Endothelial cell of umbilical vein (primary cell): ENCODE measurements at places on chromosomes 13 and 19. TPM values are rescaled to one million over a fixed set of nuclear protein-coding genes. Genes with fewer than 3 reads are reported as not detected.

NPHS1 gene
- not detected in 2 replicates for total RNA-seq

ALOX5AP gene
- 0.60 TPM in 1 of 2 replicates, not detected in the other for total RNA-seq

LYL1 gene
- total RNA-seq = 74.4 and 91.5 TPM in 2 replicates

IGFL2 gene
- total RNA-seq = not detected in 2 replicates

PGLYRP1 gene
- total RNA-seq = not detected in 2 replicates

KCNC3 gene
- 0.76 and 0.91 TPM in 2 replicates for total RNA-seq

FAM124A gene
- total RNA-seq = 7.4 and 9.9 TPM in 2 replicates

HCN2 gene
- total RNA-seq = 0.37 and 0.53 TPM in 2 replicates

SBK3 gene
- 0.25 and 0.62 TPM in 2 replicates for total RNA-seq

MBD3L2 gene
- total RNA-seq = not detected in 2 replicates

DLEU7 gene
- total RNA-seq = not detected in 2 replicates

ATP4A gene
- total RNA-seq = not detected in 2 replicates

PROZ gene
- not detected in 2 replicates for total RNA-seq

ZNF497 gene
- total RNA-seq = 0.42 and 1.3 TPM in 2 replicates

NRTN gene
- total RNA-seq = 0.30 TPM in 1 of 2 replicates, not detected in the other

SHANK1 gene
- total RNA-seq = 1.2 and 1.9 TPM in 2 replicates

TLE6 gene
- 1.9 and 2.0 TPM in 2 replicates for total RNA-seq

DCLK1 gene
- total RNA-seq = 3.9 and 4.5 TPM in 2 replicates
